Hypothalamus (tissue), 51 donors: ENCODE measurements at places on chromosomes 16 and 17.

- no peak for DNase-seq
Observed at GRCh38 chr17:74473294-74473693, 6.9 kb downstream of the CD300A start.

GRCh38 chr17:41781404-41782110, 5.0 kb downstream of the JUP start:
- no peak for DNase-seq

GRCh38 chr17:28404812-28405570, 1.0 kb downstream of the SLC46A1 start:
- DNase-seq, result no peak

DNA sequence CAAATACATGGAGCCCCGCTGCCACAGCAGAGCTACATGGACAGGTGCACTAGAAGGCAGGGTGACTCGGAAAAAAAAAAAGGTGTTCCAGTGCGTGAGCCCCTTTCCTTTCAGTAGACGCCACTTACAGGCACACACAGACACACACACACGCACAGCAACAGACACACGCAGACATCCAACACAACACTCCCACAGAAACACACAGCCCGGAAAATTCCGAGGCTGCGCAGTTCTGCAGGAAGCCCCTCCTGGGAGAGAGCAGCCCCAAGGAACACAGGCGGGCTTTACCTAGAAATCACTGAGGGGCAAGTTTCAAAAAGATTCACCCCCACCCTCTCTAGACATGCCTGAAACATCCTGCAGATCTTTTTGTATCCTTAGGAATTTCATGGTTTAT, 136.0 kb upstream of the WSB1 start:
- DNase-seq, result no peak

DNA sequence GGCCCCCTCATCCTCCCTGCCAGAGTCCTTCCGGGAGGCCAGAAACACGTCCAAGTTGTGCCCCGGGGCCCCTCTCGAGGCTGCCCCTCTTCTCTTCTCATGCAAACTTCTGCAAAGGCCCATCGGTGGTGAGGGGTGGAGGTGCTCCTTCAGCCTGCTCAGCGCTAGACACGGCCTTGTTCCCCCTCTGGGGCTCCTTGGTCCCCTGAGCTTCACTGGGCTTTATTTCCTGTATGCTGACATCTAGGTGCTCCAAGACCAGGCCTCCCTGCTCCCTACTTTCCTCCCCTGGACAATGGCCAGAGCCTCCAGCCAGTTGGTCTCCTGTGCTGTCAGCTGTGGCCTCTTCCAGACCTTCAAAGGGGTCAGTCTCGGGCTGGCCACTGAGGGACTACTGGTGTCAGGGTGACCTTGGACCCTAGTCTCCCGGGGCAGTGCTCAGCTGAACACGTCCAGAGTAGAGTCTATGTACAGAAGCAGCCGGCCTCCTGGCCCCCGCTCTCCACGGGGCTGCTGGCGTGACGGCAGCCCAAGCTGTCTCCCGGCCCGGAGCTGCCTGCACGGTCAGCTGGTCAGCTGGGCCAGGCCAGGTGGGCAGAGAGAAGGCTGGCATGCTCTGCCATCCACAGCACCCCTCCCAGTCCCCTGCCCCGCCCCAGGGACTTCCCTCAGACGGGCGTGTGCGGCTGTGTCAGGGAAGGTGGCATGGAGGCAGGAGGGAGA, 1.7 kb upstream of the PRR35 start:
- no peak for DNase-seq

DNA sequence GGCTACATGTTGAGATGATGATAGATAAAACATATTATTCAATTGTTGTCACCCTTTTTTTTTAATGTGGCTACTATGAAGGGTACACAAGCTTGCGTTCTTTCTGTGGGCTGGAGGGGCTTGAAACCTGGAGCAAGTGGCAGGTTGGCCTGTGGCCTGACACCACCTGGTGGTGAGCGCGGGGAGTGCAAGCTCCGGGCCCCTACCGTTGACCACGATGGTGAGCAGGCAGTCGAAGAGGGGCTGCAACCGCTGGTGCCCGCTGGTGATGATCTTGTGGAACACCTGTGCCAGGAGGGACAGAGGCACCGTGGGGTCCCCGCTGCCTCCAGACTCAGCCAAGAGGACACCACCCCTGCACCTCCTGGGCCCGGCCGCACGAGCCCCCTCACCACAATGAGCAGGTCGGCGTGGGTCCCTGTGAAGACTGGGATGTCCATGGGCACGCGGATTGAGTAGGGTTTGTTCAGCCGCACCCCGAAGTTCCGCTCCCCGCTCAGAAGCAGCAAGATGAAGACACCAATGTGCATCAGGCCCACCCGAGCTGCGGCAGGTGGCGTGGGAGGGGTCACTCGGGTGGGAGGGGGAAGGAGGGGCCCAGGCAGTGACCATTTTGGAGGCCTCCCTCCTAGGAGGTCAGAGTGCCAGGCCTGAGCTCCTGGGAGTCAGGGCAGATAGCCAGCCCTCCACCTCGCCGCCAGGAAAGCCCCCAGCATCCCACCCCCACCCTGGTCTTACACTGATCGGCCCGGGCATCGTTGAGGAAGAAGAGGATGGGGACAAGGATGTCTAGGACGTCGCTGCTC, 14.4 kb downstream of the HID1 start:
- DNase-seq, result peak; percentile 44

DNA sequence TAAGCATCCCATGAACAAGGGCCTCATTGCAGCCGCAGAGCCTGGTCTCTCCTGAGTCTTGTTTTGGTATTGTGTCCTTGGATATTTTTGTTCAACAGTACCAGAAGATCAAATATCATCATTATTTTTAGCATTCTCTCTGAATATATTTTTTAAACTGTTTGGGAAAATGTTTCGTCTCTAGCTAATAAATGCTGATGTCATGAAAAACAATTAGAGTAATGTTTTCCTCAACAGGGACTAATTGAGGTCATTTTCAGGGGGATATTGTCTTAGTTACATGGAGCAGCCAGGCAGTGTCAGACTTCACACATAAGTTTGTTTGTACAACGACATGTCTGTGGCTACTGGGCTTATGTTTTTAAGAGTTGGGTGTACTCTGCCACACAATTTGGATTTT, 805.3 kb upstream of the SOX9 start:
- no peak for DNase-seq

- no peak for DNase-seq
Observed at GRCh38 chr16:68364561-68364998, 53.8 kb downstream of the PRMT7 start.

DNA sequence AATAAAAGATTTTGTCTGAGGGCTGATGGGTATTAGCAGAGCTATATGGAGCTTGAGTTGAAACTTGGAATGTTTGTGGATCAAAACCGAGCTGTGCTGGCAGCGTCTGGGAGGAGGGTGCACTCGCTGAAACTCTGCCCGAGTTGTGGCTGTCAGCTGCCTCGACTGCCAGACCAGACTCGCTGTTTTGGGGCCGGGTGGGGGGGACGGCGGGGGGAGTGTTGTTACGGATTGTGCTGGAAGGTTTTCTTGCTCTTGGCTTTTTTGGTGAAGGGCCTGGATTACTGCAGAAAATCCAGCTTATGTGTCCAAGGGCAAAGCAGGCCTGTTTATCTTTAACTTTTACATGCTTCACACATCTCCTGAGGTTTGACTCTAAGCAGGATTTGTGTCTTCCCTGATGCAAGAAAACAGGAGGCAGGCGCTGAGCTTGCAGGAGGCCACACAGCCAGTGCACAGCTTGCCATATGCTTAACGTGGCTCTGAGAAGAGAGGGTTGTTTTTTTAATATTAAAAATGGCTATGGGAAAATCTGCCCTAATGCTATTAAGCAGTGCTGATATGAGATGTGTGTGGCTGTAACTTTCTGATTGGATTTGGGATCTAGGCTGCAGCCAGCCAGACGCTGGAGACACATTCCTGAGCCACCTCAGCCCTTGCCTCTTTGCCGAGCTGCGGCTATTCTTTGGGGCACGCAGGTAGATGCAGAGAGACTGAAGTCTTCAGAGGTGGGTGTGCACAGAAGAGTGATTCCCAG, 20.5 kb upstream of the RPTOR start:
- DNase-seq, result no peak

DNA sequence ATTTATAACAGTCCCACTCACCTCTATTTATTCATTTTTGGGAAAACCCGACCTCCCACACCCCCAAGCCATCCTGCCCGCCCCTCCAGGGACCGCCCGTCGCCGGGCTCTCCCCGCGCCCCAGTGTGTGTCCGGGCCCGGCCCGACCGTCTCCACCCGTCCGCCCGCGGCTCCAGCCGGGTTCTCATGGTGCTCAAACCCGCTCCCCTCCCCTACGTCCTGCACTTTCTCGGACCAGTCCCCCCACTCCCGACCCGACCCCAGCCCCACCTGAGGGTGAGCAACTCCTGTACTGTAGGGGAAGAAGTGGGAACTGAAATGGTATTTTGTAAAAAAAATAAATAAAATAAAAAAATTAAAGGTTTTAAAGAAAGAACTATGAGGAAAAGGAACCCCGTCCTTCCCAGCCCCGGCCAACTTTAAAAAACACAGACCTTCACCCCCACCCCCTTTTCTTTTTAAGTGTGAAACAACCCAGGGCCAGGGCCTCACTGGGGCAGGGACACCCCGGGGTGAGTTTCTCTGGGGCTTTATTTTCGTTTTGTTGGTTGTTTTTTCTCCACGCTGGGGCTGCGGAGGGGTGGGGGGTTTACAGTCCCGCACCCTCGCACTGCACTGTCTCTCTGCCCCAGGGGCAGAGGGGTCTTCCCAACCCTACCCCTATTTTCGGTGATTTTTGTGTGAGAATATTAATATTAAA, 638 bp upstream of the TMEM88 start:
- no peak for DNase-seq

DNA sequence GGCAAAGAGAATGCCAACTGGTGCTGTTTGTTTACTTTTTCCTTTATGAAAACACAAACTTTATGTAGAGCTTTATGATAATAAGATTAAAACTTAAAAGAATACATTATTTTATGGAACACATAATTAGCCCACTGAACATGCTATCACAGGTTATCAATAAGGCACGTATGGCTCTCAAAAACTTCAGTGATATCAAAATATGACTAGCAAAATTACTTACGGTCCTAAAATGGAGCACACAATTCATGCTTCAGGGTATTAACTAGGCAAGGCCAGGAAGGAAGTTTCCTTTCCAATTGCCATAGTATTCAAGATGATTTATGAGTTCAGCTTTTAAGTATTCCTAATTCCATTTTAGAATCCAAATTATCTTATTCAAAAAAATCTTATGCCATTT, 3.6 kb downstream of the RNF43 start:
- no peak for DNase-seq

DNA sequence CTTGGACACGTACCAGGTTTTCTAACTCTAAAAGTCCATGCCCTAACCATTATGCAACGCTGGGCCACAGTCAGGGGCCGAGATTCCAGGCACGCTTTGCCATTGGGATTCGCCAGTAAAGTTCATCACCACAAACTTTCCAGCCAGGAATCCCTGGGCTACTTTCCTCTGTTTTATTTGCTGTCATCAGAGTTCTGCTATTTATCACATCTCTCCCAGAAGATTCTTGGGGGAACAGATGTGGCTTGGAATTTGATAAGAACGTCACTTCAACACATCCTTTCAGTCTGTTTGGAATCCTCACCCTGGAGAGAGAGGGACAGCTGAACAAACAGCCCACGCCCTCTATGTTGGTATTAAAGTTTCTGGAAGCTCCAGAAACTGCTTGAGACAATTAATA, 109.6 kb upstream of the CACNG3 start:
- DNase-seq, result no peak
